ENCODE measurements at places on chromosomes 11 and 22.

GRCh38 chr11:126115816-126116331 lies 53.2 kb upstream of the CDON start:
- no peak for DNase-seq

GRCh38 chr11:75270896-75271418 lies 30.4 kb downstream of the TPBGL start:
- no peak for DNase-seq

DNA sequence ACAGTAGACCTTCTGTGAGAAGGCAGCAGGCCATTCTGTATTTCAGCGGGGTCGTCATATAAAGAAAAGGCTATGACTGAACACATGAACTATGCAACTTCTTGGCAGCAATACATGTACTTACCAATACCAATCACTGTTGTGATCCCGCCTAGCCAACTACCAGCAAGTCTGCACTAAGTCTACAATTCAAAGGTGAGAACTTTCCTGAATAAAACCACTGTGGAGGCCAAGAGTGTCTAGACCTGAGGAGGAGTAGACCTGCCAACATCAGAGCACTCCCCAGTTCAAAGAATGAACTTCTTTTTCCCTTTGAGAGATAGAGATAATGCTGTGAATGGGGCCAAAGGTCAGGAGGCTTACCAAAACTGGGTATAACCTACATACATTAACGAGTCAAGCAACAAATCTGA lies 108.2 kb downstream of the SIK3 start:
- DNase-seq = no peak

GRCh38 chr11:100760744-100761143 lies 73.7 kb downstream of the ARHGAP42 start:
- DNase-seq = no peak

DNA sequence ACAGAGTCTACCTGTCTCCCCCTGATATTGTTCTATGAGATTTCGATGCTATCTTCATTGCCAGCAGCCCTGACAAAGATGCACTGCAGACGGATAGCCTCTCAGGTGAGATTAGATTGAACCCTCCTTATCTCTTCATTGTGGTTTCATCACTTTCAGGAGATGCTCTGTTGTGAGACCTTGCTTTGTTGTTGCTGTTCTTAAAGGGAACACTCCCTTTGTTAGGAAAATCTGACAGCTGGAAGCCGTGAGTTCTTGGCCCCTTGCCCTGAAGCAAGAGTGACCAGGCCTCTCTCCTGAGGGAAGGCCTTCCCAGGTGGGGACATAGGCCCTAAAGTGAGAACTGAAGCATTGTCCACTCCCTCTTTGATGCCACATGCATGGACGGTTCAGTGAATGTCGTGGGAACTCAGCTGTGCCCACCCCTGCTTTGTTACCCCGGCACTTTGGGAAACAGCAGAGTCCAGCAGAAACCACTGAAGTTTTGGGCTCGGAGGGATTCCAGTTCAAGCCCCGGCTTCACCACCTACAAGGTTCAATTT lies 976.1 kb downstream of the TBC1D22A start:
- no peak for DNase-seq

GRCh38 chr11:70631624-70632047 lies 233.3 kb downstream of the CTTN start:
- DNase-seq = no peak

- DNase-seq = no peak
Observed at GRCh38 chr11:44008698-44009097, 39.1 kb upstream of the ACCSL start.

- no peak for DNase-seq
Observed at GRCh38 chr11:125569915-125570621, 791 bp downstream of the EI24 start.

- DNase-seq = no peak
Observed at GRCh38 chr22:43167001-43167589, 15.7 kb downstream of the TSPO start.

GRCh38 chr22:19991645-19992451 lies 24.8 kb downstream of the ARVCF start:
- no peak for DNase-seq

GRCh38 chr11:43327987-43328386 lies 16.2 kb downstream of the API5 start:
- no peak for DNase-seq

DNA sequence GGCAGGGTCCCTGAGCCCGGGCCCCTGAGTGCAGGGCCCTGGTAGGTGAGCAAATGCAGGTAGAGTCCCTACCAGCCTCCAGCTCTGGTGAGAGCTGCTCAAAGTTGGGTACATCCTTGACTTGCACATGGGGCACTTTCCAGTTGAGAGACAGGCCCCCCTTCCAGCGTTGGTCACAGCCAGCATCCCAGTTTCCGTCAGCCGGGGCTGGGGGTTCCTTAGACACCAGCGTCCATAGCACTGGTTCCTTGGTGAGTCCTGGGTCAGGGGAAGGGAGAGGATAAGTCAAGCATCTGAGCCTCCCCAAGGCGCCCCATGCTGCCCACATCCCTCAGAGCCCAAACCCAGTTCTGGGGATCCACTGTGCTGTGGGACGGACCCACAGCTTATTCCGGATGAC lies 5.6 kb downstream of the PNPLA5 start:
- DNase-seq = no peak

DNA sequence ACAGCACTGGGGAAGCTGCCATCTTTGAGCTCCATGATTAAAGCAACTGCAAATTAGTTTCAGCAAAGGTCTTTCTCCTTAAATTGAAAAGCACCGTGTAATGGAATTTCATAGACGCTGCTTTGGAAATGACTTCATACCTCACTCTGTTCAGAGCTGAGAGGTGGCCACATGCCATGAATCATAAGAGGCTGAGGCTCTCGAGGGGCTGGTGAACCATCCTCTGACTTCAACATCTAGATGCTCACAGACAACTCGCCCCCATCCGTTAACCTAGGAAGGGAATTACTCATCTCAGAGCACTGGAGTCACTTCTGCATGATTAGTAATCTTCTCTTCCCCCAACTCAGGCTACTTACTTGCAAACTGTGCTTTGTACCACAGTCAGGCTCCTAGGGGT lies 122.3 kb downstream of the RCN1 start:
- DNase-seq = no peak

DNA sequence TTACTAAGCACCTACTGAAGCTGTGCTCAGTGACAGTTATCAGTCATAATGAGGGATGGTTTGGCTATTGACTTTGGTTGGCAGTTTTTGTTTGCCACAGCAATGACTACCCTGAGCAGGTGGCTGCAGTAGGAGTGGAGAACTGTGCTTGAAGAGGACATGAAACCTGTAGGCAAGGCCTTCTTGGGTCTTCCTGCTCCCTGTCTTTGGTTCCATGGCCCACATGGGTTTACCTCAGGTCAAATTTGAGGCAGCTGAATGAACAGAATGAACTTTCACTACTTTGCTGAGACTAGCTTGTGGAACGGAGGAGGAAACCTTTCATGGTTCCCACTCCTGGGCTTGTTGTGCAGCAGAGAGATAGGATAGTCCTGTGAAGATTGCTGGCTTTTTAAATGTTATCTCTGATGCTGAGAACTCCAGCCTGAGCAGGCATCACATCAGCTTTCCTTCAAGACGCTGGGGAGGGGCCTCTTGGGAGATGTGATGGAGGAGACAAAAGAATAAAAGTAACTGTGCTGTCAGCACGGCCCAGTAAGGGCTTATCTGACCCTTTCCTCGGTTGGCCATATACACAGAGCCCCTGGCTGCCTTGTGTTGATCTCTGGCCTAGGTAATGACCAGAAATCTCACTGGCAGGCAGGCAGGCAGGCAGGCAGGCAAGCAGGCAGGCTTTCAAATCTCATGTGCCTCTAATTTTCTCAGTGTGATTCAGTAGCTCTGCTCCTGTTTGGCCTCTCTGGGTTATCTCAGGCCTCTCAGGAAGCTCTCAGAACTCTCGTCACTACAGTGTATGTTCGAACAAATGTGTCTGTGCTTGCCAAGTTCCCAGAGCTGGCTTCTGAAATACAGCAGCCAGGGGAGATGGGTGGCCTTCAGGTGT lies 12.0 kb downstream of the STIM1 start:
- DNase-seq = no peak

- no peak for DNase-seq
Observed at GRCh38 chr11:2797121-2797711, 88.4 kb downstream of the CDKN1C start.

DNA sequence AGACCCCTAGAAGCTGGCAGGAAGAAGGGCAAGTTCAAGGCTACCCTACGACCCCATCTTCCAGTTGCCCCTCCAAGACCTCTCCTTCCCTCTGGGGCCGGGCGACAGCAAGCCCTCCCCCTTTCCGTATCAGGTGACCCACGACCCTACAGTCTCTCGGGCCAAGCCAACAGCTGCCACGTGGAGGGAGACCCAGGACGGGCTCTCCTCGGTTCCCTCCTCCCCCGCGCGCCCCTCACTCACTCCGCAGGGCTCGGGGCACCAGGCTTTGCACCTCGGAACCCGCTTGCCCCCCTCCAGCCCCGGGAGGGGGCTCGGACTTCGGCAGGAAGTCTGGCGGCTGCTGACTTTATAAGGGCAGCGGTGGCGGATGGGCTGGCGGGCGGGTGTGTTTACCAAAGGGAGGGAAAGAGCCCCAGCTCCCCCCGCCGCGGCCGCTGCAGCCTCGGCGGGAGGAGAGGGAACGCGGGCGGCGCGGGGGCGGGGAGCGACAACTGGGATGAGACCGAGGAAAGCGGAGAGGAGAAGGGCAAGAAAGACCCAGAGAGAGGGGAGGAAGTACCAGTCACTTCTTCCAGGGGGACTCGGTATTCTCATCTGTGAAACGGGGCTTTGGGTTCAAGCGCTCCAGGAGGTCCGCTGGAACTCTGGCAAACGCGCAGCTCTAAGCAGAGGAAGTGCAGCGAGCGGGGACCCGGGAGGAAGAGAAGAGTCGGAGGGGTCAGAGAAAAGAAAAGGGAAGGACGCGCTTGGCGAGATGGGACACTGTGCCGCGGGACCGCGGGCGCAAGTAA lies 767 bp downstream of the SLC43A1 start:
- no peak for DNase-seq

- no peak for DNase-seq
Observed at GRCh38 chr22:50537765-50538164, 7.9 kb upstream of the KLHDC7B start.

DNA sequence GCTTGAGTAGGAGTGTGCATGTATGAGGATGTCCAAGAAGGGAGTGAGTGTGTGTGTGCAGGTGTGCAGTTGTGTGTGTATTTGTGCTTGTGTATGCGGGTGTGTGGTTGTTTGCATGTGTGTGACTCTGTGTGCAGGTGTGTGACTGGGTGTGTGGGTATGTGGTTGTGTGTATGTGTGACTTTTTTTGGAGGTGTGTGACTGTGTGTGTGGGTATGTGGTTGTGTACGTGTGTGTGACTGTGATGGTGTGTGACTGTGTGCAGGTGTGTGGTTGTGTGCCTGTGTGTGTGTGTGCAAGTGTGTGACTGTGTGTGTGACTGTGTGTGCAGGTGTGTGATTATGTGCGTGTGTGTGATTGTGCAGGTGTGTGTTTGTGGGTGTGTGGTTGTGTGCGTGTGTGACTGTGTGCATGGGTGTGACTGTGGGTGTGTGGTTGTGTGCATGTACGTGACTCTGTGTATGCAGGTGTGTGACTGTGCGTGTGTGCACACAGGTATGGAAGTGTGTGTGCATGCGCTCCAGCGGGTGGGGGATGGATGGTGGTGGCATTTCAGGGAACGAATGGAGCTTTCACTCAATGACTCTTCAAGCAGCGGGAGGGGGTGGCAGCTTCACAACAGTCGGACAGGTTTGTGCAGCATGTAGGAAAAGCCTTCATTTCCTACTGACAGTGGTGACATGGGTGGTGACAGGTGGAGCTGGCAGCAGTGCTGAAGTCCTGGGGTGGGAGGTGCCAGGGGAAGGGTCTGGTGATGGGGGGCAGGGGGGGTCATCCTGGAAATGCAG lies 47.6 kb downstream of the CACNA1I start:
- no peak for DNase-seq

GRCh38 chr11:36372101-36372771 lies 76.1 kb downstream of the PRR5L start:
- no peak for DNase-seq

GRCh38 chr11:11415901-11416300 lies 62.9 kb upstream of the CSNK2A3 start:
- no peak for DNase-seq

Data from esophagus squamous epithelium (tissue), 5 donors.